Left lung (tissue), 14 donors: ENCODE measurements at places on chromosomes 3 and 15.

GRCh38 chr3:177894081-177894728 is 642.0 kb upstream of the KCNMB2 start:
- DNase-seq: no peak

- DNase-seq: no peak
Measured at GRCh38 chr3:156818890-156819289, 7.3 kb upstream of the LEKR1 start.

GRCh38 chr15:69804786-69805185 is 292.9 kb downstream of the TLE3 start:
- no peak for DNase-seq

GRCh38 chr3:121648219-121648958 is 12.3 kb downstream of the HCLS1 start:
- peak; percentile 53 for DNase-seq

- no peak for DNase-seq
Measured at GRCh38 chr3:27943106-27943505, 221.0 kb upstream of the EOMES start.

GRCh38 chr15:79898369-79898768 is 1.6 kb upstream of the MTHFS start:
- no peak for DNase-seq

DNA sequence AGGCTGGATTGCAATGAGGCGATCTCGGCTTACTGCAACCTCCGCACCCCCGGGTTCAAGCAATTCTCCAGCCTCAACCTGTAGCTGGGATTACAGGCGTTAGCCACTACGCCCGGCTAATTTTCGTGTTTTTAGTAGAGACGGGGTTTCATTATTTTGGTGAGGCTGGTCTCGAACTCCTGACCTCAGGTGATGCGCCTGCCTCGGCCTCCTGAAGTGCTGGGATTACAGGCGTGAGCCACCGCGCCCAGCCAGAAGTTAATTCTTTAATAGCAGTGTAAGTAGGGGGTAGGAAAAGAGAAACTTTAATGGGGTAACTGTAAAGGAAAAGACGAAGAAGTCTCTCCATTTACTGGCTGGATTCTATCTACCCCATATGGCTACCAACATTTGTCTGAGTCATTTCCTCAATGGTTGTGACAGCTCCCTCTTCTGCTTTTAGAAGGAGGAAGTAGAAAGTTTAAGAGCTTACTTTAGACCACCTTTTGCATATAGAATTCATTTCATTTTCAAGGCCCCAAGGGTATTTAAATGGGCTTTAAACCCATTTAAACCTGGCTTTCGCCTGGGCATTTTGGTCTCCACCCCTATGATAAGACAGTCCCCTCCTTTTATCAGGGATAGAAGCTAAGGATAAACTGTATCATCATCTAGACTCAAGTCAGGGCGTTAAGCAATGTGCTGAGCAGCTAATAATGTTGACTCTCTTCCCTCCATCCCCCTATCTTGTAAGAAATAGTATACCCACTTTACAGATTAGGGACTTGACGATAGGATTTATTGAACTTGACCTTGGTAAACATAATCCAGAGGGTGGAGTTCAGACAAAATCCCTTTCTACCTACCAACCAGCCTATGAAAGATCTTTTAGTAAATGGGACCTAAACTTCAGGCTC is 1.1 kb upstream of the CDV3 start:
- no peak for DNase-seq

GRCh38 chr3:59234884-59235633 is 185.2 kb upstream of the CFAP20DC start:
- no peak for DNase-seq

- no peak for DNase-seq
Measured at GRCh38 chr3:190131329-190131728, 10.6 kb upstream of the P3H2 start.

DNA sequence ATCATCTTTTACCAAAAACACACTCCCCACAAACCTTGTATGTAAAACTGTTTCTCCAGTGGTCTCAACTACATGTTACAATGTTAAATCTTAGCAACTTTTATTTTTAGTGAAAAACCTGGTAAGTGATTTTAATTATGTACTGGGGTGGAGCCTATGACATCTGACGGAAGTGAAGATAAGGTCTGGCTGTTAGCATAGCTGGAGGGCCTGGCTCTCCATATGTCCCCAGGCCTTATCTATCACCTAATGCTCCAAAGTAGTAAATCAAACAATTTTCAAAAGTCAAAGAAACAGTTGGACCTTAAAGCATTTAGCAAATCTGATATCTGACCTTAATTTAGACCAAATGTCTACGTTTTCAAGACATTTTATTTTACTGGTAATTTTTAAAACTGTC is 173.6 kb upstream of the SMAD3 start:
- DNase-seq: no peak

DNA sequence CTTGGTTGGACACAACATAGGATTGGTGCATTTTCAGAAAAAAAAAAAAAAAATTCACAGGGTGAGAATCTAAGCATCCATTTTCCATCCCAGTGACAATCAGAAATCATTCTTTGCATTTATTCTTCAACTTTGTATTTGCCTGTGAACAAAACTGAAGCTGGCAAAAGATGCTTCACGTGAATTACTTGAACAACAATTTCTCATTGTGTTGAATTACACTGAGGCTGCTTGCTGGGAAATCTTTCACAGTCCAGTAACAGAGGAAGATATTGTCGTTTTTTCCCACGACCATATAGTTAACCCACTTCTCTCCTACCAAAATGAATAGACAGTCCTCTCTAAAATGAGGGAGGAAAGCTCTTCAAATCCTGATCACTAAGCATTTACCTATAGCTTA is 4.3 kb upstream of the SLCO3A1 start:
- DNase-seq: no peak
